Effector CD4-positive, alpha-beta T cell (primary cell): ENCODE measurements at places on chromosomes 3 and 15.
A peak's percentile ranks its signal among the peaks of the same experiment; 100 is the strongest.

DNA sequence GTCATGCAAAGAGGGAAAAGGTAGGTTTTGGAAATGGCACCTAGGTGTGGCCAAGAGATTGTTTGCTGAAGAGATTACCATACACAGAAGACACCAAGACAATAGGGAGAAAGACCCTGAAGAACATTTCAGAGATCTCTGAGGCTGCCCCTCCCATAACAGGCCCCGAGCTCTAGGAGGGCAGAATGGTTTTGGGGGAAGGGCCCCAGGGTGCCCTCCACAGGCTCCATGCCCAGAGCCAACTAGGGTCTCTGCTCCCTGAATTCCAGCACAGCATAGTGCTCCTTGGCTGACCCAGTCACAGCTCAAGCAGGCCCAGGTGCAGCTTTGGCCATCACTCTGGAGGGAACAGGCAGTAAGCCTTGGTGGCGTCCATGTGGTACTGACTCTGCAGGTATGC lies 163.9 kb downstream of the RAB11A start:
- DNase-seq: no peak

GRCh38 chr15:57190208-57190607 lies 186.1 kb upstream of the CGNL1 start:
- DNase-seq: no peak

DNA sequence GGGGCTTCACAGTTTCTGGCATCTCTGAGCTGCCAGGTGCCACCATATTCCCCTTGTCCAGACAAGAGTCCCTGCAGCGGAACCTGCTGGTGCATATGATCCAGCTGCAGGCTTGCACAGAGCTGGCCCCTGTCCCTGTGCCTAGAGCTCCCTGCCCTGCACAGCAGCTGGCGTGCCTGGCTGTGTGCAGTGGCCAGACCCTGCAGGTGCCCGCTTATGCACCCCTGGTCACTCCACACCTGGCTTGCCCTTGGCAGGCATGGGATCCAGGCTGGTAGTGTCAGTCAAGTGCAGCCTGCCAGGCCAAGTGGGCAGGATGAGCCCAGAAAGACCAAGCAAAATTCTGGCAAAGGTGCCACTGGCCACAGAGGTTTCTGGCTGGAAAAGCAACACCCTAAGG lies 88.6 kb upstream of the TTBK2 start:
- DNase-seq: no peak

GRCh38 chr3:110697961-110698360 lies 373.7 kb upstream of the NECTIN3 start:
- DNase-seq: no peak

- DNase-seq: no peak
These were observed 145.1 kb downstream of the SEMA6D start for GRCh38 chr15:47862402-47862801.

- no peak for DNase-seq
These were observed 189.4 kb downstream of the UBE3A start for GRCh38 chr15:25249236-25250010.

- DNase-seq: no peak
These were observed 856.4 kb upstream of the ALCAM start for GRCh38 chr3:104510131-104510849.

DNA sequence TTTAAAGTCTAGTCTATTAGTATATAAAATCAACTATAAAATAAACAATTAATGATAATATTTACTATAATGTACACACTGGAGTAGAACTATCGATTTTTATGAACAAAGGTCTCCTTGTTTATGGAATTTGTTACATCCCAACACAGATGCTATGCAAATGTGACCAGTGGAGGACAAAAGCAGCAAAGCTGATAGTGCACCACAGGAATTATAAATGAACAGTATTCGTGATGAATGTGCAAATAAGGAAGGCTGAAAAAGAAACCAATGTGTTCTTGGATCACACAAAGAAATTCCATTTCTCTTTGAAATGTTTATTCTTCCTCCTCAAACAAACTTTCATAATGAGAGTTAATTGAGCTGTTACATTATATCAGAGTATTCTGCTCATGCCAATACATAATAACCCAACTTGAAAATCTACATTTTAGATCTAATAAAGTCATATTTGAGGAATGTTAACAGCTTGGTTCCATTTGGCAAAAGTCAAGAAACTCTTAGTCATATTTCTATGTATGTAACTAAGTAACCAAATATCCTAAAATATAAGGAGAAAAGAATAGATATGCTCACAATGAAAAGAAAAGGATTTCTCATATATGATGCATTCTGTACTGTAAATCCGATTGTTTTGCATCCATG lies 79.3 kb downstream of the NEK10 start:
- DNase-seq: no peak

DNA sequence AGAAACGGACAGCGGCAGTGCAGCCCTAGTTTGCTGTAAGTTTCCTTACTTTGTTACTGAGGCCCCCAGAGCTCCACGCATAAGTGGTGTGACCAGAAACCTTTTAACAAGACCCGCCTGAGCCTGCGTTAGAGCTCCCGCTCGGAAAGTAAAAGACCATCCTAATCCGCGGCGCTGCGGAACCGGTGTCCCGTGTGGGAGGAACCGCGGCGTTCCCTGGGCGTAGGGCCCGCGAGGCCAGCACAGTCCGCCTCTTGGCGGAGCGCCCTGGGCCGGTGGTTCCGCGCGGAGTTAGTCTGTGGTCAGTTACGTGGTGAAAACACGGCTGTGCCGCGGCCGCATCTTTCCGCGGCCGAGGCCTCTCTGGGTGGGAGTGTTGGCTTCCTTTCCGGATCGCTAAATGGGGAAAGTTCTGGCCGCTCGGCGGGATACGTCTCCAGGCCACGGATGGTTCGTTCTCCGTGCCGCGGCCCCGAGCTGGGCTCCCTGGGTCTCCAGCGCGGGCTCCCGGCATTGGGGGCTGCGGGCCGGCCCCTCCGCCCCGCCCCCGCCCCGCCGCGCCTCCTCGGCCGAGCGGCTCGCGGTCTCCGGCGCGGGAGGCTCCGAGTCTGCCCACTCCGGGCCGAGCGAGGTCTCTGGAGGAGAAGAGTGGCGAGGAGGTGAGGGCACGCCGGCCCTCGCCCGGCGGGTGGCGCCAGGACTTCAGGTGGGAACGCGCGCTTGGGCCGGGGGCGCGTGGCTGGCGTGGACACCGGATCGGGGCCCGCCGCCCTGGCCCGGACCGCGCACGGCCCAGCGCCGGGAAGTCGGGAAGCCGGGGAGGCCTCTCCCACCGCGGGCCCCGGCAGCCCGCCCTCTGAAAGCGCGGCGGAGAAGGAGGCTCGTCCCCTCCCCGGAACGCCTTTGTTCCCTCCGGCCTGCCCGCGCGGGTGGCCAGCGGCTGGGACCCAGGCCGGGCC lies 754 bp downstream of the B3GNT5 start:
- DNase-seq: peak; percentile 3

DNA sequence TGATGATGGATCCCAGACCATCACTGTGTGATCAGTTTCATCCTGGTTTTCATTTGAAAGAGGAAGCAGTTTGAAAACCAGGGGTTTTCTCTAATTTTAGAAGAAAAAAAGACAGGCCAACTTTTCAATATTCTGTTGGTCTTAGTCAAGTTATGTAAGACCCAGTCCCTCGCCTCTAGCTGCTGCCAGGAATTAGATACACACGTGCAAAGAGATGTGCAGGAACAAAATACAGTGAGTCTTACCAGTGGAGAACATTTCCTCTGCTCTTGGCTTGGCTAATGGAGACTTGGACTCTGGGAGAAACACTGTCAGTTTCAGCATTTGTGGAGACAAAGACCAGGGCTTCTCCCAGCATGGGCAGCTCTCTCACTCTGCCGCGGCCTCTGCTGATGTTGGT lies 214.9 kb upstream of the C2CD4B start:
- DNase-seq: no peak

DNA sequence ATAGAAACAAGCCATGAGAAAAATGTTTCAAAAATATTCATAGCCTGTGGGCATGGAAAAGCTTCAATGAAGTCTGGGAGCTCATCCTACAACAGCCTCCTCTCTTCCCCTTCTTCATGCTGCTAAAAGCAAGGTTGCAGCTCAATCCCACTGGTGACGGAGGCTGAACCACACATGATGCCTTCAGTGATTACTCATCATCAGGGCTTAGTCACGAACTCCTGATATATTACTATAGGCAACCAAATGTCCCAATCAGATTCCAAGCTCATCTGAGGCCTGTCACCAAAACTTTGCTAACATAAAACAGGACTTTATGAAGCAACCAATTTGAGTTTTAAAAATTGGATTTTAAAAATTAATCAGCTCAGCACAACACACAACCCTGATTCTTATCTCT lies 24.0 kb upstream of the SLC24A5 start:
- no peak for DNase-seq

DNA sequence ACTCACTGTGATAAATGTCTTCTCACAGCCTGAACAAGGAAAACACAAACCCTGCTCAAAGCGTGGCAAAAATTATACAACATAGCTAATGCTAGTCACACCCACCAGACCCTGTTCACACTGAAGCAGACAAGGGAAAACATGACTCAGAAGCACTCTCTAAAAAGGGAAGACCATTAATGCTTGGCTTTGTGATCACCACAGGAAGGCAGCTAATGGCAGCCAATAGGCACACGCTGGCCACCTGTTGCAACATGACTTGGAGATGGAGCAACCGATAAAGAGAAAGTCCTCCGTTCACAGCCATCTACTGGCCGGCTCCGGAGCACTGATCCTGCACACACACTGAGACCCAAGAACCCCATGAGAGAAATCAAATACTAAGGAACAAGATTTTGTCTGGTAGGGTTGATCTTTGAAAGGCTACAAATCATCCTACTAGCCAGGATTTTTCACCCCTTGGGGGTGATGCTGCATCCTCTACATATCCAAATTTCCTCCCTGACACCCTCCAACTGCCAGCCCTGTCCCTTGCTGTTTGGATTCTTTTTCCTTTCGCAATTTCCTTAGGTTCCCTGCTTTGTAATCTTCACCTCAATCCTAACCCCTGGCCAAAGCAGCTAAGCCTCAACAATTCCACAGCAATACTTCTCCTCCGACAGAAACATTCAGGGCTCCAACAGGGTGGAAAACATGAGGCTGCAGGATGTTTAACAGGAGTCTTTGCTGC lies 3.2 kb downstream of the ZXDC start:
- no peak for DNase-seq

DNA sequence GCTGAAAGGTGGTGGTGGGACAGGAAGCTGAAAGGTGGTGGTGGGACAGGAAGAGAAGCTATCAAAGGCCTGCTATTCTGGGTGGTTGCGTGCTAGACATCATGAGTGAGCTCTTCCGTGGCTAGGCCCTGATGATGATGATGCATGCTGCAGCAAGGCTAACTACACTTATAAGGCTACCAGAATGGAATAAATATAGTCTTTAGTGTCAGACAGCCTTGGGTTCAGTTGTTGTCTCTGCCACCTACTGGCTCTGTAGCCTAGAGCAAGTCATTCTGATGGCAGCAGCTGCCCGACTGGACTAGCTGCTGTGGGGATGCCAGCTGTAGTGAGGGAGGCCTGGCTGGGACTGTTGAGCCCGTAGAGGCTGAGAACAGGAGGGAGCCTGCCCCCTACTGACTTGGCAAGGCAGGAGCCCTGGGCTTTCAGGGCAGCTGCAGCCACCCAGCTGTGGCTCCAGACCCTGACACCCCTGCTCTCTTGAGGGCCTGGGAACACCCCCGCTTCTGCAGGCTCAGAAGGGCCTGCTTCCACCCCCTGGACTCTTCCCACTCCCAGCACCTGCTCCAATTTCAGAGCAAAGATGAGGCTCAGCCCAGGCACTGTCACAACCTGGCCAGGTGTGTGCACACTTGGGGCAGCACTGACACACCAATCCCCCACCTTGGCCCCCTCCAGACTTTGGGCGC lies 21.4 kb upstream of the ZBED2 start:
- peak; percentile 54 for DNase-seq

GRCh38 chr15:80153900-80154299 lies 1.1 kb downstream of the FAH start:
- DNase-seq: no peak

DNA sequence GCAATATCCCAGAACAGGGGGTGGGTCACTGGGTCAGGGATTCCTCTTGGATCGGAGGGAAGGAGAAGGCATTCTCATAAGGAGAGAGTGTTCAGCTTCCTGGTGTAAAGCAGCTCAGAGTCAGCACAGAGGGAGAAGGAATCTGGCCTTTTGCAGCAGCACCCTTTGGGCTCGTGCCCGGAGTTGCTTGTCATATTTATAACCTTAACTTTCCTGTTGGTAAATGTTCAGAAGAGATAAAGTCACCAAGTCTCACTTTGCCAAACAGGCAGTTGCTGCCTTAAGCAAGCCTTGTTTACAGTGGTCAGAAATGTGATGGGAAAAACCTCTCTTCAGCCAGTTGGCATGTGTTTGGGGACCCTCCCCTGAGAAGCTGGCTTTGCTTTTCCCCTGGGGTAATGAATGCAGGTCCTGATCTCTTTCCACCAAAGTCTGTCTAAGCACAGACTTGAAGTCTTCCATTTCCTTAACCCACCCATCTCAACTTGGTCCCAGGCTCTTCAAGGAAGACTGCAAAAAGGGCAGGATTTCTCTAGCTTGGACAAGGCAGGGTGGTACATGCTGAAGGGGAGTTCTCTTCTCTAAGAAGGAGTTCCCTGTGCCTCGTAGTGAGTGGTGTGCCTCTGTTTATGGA lies 206.9 kb upstream of the BHLHE40 start:
- no peak for DNase-seq

DNA sequence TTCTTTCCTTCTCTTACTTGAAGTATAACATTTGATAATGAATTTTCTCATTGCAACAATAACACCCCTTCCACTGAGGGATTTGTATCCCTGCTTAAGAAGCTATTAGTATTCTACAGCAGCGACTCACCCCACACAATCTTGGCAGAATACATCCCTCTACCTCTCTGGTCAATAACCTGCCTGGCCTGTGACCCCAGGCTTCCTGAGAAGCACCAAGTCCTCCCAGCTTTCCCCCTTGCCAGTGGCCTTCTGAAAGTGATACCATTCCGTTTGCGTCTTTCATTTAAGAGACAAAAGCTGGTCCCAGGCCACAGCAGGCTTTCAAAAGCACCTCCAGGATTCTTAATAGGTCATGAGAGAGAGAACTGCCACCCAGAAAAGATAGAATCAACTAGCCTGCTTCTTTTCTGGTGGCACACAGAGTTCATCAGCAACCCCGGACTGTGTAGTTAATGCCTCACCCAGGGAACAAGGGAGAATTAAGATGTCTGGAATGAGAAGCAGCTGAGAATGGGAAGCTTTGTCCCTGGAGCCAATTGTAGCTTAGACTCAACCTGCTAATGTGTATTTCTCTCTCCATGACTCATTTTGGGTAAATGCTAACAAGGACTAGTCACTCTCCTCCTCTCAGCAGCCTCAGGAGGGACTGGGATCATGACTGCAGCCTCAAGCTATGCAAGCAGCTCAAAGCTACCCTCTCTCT lies 101.0 kb upstream of the CPNE4 start:
- no peak for DNase-seq

DNA sequence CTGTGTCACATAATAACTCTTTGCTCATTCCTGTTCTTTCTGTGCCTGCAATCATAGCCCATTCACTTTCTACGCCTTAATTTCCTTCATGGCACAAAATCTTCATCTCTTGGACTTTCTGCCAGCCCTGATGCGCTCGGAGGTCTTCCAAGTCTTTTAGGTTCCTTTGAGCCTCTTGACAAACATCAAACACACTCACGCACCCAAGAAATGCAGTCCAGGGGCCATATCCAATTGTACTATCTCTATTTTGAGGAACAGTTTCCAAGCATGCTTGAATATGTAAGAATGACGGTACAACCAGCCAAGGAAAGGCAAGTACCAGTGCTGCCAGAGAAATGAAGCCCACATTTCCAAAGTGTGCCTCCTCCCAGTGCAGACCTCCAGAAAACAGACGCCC lies 234.1 kb downstream of the MEX3B start:
- no peak for DNase-seq

GRCh38 chr3:15217841-15218267 lies 11.8 kb downstream of the CAPN7 start:
- no peak for DNase-seq
